Endothelial cell of umbilical vein (primary cell): ENCODE measurements at places on chromosomes 11 and 22. TPM values are rescaled to one million over a fixed set of nuclear protein-coding genes. Genes with fewer than 3 reads are reported as not detected.

MRE11 gene
- total RNA-seq, result 22.0 and 25.3 TPM in 2 replicates

LARGE2 gene
- not detected in 2 replicates for total RNA-seq

SLC35F2 gene
- total RNA-seq, result 57.8 and 59.7 TPM in 2 replicates

GNG3 gene
- total RNA-seq, result not detected in 2 replicates

SLC17A6 gene
- not detected in 2 replicates for total RNA-seq

SCGB1D2 gene
- not detected in 2 replicates for total RNA-seq

NXF1 gene
- total RNA-seq, result 71.4 and 74.4 TPM in 2 replicates

DNA sequence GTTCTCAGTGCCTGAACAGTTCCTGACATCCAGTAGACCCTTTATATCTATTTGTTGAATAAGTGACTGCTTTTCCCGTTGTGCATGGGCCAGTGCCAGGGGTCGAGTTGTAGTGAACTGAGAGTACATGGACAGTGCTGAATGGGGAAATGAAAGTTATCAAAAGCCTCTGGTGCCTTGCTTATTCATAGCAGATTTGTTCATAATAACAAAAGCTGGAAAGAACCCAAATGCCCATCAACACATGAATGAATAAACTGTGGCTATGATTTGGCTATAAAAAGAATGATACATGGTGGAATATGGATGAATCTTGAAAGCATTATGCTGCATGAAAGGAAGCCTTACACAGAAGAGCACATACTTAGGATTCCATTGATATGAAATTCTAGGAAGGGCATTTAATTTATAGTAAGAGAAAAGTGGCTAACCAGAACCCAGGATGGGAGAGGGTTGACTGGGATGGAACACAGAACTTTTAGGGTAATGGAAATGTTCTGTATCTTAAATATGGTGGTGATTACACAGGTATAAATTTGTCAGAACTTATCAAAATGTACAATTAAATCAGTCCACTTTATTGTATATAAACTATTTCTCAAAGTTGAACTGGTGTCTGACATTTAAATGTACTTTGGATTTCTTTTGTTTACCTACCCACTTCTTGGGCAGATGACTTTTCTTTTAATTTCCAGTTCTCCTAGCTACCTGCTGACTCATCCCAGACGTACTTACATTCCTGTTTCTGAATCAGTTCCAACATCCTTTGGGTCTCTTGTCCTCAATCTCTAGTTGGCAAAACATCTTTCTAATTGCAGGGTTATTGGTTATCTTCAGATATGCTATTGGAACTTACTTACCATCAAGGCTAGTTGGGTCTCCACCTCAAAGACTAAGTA lies 42.8 kb downstream of the PACS1 start:
- DNase-seq, result peak; percentile 87

- DNase-seq, result no peak
Measured at GRCh38 chr11:119461229-119461963, 38.4 kb upstream of the THY1 start.

DNA sequence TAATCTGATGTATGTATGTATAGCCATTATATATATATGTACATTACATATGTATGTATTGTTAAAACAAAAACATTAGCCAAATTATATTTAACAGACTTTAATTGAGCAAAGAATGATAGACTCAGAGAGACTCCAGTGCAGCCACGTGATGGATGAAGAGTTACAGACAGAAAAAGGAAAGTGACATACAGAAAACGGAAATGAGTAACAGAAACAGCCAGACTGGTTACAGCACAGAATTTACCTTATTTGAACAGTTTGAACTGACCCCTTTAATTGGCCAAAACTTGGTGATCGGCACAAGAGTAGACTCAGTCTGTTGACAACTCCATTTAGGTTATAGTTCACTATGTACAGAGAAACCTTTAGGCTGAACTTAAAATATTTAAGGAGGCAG lies 35.0 kb downstream of the CHORDC1 start:
- DNase-seq, result no peak

GRCh38 chr11:110629594-110629993 lies 82.6 kb downstream of the ARHGAP20 start:
- no peak for DNase-seq

GRCh38 chr11:19929655-19930054 lies 217.0 kb downstream of the NAV2 start:
- DNase-seq, result peak; percentile 12

GRCh38 chr22:17964643-17965042 lies 59.7 kb downstream of the MICAL3 start:
- DNase-seq, result no peak

GRCh38 chr11:62295504-62295903 lies 3.4 kb downstream of the SCGB1D4 start:
- DNase-seq, result peak; percentile 45

DNA sequence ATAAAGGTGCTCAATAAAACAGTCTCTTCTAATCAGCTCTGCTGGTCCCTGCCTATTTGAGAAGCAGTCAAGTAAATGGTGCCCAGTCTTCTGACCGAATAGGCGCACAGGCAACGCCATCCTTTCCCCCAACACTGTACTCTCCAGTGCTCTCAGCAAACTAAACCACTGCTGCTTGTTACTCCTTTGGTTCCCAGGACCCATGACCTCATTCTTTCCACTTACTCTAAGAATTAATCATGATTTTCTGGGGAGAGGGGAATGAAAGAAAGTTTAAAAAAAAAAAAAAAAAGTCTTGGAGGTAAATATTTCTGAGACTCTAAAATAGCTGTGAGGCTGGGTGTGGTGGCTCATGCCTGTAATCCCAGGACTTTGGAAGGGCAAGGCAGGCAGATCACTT lies 63.7 kb downstream of the SGSM3 start:
- DNase-seq, result no peak

DNA sequence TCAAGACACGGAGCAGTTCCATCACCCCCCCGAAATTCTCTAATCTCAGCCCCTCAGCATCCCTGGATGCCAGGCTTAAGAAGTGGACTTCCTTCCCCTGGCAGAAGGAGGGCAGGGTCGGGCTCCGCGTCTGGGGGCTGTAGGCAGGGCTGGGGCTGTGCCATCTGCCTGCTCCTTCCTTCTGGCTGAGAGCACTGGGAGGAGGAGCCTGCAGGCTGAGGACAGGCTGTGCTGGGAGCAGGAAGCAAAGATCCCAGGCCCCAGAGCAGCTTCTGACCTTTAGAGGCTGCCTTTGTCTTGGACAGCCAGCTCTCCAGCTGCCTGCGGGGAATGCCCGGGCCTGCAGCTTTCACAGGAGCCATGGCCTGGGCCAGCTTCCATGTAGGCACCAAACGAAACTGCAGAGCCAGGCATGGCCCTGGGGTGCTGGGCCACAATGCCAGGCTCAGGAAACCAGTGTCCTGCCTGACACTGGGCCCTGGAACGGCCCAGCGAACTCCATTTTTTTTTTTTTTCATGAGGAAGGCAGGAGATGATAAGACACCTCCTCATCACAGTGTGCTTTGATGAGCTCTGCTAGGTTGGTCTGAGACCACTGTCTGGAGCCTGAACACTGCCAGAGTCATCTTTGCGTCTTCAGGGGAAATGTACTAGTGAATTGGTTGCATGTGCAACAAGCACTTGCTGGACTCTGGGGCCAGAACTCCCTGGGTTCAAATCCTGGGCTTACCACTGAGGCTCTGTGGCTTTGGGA lies 67.9 kb downstream of the MCM5 start:
- peak; percentile 90 for DNase-seq

DNA sequence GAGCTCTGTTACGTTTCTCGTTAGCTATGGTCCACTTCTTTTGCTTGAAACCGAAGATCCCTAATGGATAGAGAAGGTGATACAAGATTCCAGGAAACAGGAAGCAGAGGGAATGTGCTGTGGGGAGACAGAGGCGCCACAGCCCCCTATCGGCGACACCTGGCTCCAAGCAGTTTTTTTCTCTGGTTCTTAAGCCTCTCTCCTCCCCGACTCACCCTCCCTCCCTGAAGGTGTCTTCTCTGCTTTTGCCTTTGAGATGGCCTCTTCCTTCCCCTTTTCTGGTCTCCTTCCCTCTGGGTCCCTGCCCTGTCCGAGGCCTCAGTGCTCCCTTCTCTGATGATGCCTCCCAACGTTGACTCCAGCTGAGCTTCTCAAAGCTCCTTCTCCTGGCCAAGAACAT lies 14.2 kb upstream of the APOBEC3A start:
- no peak for DNase-seq

GRCh38 chr22:38180841-38181452 lies 683 bp downstream of the PLA2G6 start:
- DNase-seq, result peak; percentile 40

DNA sequence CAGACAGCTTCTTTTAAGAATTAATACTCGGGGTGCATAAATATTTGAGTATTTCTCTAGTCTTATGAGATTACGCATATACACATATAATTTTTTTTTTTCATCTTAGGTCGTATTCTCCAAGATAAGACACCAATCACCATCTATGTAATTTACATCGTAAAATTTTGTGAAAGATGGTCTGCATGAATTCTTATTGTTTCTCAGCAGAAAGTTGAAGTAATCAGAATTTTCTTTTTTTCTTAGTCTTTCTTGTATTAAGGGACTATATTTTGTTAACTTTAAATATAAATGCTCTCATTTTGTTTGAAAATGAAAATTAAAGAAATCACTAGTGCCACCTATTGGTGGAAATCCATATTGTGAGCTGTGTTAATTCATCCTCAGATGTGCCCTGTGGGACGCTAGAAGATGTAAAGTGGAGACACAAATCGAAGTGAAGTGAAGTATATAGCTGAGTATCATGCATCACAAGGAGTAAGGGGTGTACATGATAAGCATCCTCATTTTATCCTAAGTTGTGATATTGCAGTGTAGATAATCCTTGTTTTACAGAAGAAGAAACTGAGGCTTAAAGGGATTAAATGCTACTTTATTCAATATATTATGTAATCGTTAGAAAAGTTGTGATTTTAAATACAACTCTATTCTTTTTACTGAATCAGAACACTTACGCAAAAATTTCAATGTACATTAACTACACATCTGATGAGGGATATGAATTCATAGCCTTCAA lies 2084.3 kb downstream of the LRRC4C start:
- DNase-seq, result peak; percentile 2

- DNase-seq, result no peak
Measured at GRCh38 chr11:126415669-126416420, 60.4 kb downstream of the ST3GAL4 start.

GRCh38 chr22:31233001-31233400 lies 20.9 kb downstream of the LIMK2 start:
- peak; percentile 62 for DNase-seq

DNA sequence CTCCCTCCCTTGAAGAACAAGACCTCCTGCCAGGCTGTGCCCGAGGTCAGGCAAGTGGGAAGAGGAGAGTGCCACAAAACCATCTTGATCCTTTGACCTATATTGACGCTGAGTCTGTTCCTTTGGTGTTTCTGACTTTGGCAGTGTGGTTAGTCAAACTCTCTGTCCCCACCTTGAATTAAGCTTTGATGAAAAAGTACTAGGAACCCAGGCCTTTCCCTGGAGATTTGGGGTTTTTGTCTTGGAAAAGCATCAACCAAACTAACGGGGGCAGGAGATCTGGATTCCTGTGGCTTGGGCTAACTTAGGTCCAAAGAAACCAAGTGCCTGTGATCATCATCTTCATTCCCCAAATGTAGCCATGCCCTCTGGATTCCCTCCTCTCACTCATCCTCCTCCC lies 40.4 kb downstream of the ARFGAP2 start:
- no peak for DNase-seq

GRCh38 chr11:86668929-86669328 lies 3.5 kb downstream of the ME3 start:
- no peak for DNase-seq

DNA sequence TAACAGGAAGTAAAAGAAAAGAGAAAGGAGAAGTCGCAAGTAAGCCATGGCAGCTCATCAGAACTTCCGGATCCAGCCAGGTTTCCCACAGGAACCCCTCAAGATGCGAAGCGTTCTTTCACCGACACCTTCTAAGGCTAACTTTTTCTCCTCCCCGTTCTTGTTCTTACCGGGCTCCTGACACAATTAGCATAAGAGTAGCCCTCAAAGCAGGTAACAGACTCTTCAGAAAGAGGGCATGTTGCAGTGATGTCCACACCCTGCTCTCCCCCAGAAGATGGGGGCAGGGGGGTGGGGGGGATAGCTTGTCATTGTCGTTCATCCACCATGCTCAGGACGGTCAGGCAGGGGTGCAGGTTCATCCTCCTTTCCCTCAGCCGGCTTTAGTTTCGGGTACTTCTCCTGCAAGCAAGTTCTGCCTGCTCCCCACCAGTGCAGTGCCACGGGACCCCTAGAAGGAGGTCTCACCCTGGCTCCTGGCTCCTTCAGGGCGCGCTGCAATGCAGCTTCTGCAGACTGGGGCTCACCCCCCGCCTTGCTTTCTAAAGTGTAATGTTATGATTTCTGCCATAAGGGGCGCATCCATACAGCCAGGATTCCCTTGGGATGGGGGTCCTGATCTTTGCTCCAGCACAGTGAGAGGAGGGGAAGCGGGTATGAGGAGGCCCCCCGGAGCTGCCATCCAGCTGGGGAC lies 2.3 kb downstream of the OPCML start:
- DNase-seq, result no peak

GRCh38 chr11:71147331-71147730 lies 105.0 kb downstream of the SHANK2 start:
- no peak for DNase-seq

DNA sequence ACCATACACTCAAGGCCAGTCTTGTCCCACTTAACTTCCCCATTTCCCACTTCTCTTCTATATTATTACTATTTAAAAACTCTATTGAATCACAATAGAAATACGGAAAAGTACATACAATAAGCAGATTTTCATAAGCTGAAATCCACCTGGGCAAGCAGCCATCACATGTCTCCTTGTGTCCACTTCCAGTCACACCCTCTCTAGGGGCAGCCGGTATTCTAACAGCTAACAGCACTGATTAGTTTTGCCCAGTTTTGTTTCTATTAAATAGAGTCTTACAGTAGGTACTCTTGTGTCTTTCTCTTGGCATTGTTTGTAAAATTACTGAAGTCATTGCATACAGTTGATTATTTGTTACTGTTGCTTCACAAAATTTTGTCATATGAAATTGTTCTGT lies 37.8 kb downstream of the PPP6R3 start:
- no peak for DNase-seq

DNA sequence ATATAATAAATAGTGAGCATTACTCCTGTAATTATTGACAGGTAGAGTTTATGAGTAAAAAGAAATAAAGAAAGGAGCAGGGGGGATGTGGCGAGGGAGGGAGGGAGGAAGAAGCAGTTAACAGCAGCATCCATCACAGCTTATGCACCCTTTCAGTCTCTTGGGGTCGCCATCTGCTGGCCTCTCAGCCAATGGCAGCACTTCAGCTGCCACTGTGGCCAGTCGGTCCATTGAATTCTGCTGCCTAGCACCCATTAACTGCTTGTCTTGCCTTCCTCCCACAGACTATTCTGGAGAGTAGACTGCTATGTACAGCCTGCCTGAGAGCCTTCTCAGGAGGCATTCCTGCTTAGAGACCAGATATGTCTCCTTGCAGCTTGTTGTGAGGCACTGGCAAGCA lies 388.3 kb downstream of the TENM4 start:
- peak; percentile 28 for DNase-seq

- DNase-seq, result no peak
Measured at GRCh38 chr11:93743291-93743690, 1.8 kb downstream of the C11orf54 start.
